ENCODE measurements at places on chromosomes 13 and 19. TPM values are rescaled to one million over a fixed set of nuclear protein-coding genes. Genes with fewer than 3 reads are reported as not detected.

DNA sequence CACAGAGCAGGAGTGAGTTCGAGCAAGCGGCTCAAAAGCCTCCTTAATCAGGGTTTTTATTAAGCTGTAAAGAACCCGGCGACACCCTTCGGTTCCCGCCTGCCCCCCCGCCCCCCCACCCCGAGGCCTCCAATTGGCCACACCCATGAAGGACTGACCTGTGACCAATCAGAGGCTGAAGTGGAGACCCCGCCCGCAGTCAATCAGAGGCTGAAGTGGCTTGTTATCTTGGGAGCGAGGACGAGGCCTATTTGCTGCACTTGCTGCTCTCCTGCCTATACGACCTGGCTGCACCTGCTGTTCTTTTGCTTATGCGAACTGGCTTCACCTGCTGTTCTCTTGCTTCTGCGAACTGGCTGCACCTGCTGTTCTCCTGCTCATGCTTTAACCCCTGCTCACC lies 844.9 kb downstream of the OLFM4 start:
- no peaks in the 10 kb centered on the region for H3K36me3 ChIP-seq
- H3K27ac ChIP-seq = no peak overlapping the region
- DNase-seq = no peak
- no peak overlapping the region for H3K4me3 ChIP-seq
- no peaks in the 10 kb centered on the region for H3K4me1 ChIP-seq

GRCh38 chr13:34901572-34901971 lies 40.5 kb upstream of the NBEA start:
- H3K4me1 ChIP-seq = no peaks in the 10 kb centered on the region
- H3K27ac ChIP-seq = no peak overlapping the region
- no peaks in the 10 kb centered on the region for H3K27me3 ChIP-seq
- H3K36me3 ChIP-seq = no peaks in the 10 kb centered on the region
- DNase-seq = no peak

- H3K27me3 ChIP-seq = no peaks in the 10 kb centered on the region
- H3K4me1 ChIP-seq = no peaks in the 10 kb centered on the region
- H3K27ac ChIP-seq = no peak overlapping the region
- no peak for DNase-seq
These were observed 196.7 kb downstream of the TBC1D4 start for GRCh38 chr13:75285310-75285709.

DNA sequence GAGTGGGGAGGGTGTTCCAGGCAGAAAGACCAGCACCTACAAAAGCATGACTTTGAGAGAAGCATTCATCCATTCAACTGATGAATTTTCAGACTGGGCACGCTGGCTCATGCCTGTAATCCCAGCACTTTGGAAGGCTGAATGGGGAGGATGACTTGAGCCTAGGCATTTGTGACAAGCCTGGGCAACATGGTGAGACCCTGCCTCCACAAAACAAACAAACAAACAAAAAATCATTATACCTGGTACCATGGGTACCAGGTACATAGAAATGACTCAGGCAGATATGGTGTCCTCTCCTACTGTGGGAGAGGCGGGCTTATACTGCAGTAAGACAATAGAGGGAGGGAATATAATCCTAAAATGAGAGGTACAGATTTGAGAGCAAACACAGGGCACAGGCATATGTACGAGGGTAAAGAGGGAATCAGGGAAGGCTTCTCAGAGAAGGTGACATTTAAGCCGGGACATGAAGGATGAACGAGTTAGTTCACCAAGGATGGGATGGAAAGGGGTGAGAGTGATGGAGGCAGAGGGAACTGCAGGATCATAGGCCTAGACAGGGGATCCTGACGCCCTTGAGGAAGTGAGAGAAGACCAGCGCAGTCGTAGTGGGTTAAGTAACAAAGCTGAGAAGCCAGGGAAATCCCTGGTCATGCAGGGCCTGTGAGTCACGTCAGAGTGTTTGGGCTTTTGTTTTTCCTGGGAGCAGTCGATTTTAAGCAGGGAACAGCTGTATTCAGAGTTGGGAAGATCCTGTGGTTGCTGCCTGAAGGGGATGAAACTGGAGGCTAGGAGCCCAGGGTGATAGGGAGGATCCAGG lies 2.9 kb downstream of the CYP2S1 start:
- no peaks in the 10 kb centered on the region for H3K4me1 ChIP-seq
- no peaks in the 10 kb centered on the region for H3K36me3 ChIP-seq
- no peak overlapping the region for H3K4me3 ChIP-seq
- peaks cover 12% of the 10 kb centered on the region for H3K27me3 ChIP-seq
- peak; percentile 23 for DNase-seq
- H3K27ac ChIP-seq = no peak overlapping the region

- no peaks in the 10 kb centered on the region for H3K4me1 ChIP-seq
- peak overlapping the region; percentile 21 for H3K27ac ChIP-seq
- H3K27me3 ChIP-seq = no peaks in the 10 kb centered on the region
- H3K4me3 ChIP-seq = peak overlapping the region; percentile 91
- H3K36me3 ChIP-seq = no peaks in the 10 kb centered on the region
These were observed 31.2 kb downstream of the ZNF701 start for GRCh38 chr19:52601025-52601973.

DNA sequence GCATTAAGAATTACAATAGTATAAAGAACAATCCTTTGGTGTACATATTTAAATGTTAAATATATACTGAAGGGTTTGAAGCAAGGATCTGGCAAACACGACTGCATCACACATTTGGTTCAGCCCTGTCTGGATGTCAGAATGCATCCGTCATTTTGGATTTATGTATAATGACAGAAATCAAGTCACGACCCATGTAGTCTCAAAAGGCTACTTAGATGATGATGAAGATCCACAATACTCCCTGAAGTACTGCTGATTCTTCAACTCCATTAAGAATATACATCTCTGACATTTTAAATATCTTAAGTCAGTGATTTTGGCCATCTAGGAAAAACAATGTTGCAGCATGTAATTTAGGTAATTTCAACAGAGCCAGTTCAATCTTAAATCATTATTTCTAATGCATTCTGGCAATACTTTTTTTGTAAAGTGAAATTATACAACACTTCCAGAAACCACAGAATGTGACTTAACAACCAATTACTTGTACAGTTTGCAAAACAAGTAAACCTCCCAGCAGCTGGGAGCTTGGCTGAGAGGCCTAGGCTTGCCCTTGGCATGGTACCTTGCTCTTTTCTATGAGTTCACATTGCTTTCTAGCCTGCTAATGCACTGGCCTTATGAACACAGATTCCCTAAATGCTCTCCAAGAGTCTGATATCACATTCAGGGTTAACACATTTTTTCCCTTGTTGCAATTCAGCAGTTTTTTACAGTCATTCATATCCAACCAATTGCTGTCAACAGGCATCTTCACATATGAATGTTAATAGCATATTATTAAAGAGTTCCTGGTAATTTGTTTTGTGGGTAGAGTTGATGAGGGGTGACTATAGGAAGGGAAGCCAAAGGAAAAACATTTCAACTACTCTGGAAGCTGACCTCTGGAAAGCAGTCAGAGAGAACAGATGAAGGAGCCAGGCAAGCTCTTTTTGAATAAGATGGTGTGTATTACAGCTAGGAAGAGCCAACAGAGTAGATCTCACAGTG lies 175.2 kb downstream of the ENOX1 start:
- H3K27ac ChIP-seq = no peak overlapping the region
- H3K4me3 ChIP-seq = no peak overlapping the region
- no peaks in the 10 kb centered on the region for H3K36me3 ChIP-seq
- DNase-seq = no peak

DNA sequence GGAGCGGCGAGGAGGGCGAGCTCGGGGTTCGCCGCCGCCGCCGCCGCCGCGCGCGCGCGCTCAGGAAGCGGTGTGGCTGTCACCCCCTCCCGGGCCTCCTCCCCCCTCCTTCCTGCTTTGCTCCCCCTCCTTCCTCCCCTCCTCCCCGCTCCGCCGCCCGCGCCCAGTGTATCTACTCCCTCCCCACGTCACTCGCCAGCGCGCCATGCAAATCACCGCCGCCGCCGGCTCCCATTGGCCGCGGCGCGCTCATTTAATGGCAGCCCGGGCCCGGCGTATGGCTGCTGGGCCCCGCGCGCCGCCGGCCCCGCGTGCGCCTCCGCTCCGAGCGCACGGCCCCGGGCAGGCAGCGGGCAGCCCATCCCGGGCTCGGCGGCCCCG lies 335 bp upstream of the SOX1 start:
- H3K4me3 ChIP-seq = peak overlapping the region; percentile 33
- no peak overlapping the region for H3K27ac ChIP-seq
- H3K27me3 ChIP-seq = peaks cover 100% of the 10 kb centered on the region
- peak; percentile 58 for DNase-seq
- H3K4me1 ChIP-seq = no peaks in the 10 kb centered on the region

DNA sequence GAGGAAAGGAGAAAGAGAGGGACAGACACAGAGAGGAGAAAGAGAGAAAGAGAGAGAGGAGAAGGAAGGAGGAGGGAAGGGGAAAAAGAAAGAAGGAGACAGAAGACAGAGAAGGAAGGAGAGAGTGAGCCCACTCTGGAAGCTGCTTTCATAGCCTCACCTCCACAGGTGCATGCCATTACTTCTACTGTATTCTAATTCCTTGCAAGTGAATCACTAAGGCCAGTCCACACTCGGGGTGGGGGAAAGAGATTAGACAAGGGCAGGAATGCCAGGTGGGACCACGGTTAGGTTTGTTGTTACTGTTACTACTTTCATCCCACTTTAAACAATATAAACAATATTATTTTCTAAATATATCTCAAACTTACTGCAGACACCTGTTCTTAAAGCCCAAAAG lies 684.5 kb upstream of the ARGLU1 start:
- no peak for DNase-seq
- no peak overlapping the region for H3K27ac ChIP-seq
- H3K4me1 ChIP-seq = no peaks in the 10 kb centered on the region
- H3K36me3 ChIP-seq = no peaks in the 10 kb centered on the region
- H3K27me3 ChIP-seq = no peaks in the 10 kb centered on the region
- no peak overlapping the region for H3K4me3 ChIP-seq

- DNase-seq = no peak
- no peaks in the 10 kb centered on the region for H3K27me3 ChIP-seq
- H3K4me1 ChIP-seq = no peaks in the 10 kb centered on the region
- H3K4me3 ChIP-seq = no peak overlapping the region
- no peaks in the 10 kb centered on the region for H3K36me3 ChIP-seq
These were observed 569.2 kb downstream of the MYO16 start for GRCh38 chr13:109198585-109198984.

GRCh38 chr13:110356362-110356761 lies 49.3 kb downstream of the COL4A2 start:
- no peaks in the 10 kb centered on the region for H3K36me3 ChIP-seq
- no peak overlapping the region for H3K4me3 ChIP-seq
- H3K27ac ChIP-seq = no peak overlapping the region

DNA sequence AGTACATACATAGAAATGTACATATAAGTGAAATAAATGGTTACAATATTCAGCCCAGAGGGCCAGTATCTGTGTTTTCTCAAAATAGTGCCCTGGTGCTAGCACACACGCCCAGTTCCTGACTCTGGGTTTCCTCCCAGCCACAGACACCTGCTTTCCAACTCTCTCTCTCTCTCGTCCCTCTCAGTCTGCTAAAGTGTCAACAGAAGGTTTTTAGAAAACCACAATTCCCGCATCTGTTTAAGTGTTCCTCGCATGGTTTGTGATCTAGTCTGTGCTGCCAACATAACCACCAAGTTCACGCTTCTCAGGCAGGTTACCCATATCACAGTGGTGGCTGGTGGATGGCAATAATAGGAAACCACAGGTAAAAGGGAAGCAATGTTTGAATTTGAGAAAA lies 17.8 kb upstream of the UPF3A start:
- DNase-seq = no peak
- peaks cover 17% of the 10 kb centered on the region for H3K4me1 ChIP-seq
- no peak overlapping the region for H3K27ac ChIP-seq
- H3K4me3 ChIP-seq = no peak overlapping the region
- H3K36me3 ChIP-seq = peaks cover 63% of the 10 kb centered on the region
- no peaks in the 10 kb centered on the region for H3K27me3 ChIP-seq

DNA sequence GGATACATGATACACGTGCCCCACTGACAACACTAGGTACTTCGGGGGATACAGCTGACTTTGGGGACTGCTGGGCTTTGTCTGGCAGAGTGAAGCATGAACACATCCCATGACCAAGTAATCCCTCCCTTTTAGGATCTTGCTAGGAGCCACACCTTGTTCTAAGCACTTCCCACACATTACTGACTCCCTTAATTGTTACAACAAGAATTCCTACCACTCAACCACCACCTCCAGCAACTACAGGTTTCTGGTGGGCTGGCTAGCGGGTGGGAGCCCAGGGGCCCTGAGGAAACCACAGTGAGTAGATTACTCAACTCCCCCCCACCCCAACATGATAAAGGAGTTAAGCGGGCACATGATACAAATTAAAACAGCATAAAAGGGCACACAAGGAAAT lies 7.2 kb upstream of the SLC35E1 start:
- no peaks in the 10 kb centered on the region for H3K27me3 ChIP-seq
- H3K4me1 ChIP-seq = peaks cover 18% of the 10 kb centered on the region
- no peak overlapping the region for H3K4me3 ChIP-seq
- H3K36me3 ChIP-seq = peaks cover 8% of the 10 kb centered on the region

- H3K4me3 ChIP-seq = no peak overlapping the region
- no peaks in the 10 kb centered on the region for H3K36me3 ChIP-seq
- H3K27me3 ChIP-seq = no peaks in the 10 kb centered on the region
- no peaks in the 10 kb centered on the region for H3K4me1 ChIP-seq
These were observed 12.2 kb upstream of the HTR2A start for GRCh38 chr13:46909042-46909441.

GRCh38 chr13:51623473-51623872 lies 39.2 kb downstream of the WDFY2 start:
- H3K4me1 ChIP-seq = peaks cover 8% of the 10 kb centered on the region
- H3K27me3 ChIP-seq = no peaks in the 10 kb centered on the region
- no peak overlapping the region for H3K4me3 ChIP-seq

DNA sequence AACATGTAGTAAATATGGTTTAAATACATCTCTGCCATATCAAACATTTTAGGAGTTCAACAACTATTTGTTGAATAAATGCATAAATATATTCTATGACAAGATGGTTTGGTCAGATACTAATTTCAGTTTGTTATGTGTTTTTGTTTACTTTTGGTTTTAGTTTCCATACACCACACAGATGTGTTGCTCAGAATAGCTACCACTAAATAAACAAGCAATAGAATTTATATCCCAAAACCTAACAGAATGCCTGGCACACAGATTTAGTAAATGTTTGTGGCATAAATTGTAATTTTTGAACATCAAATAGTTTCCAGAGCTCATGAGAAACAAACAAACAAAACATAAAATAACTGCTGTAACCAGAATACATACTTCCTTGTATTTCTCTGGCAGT lies 126.8 kb upstream of the ATXN8OS start:
- DNase-seq = no peak
- H3K27ac ChIP-seq = no peak overlapping the region
- no peaks in the 10 kb centered on the region for H3K4me1 ChIP-seq
- no peak overlapping the region for H3K4me3 ChIP-seq
- H3K36me3 ChIP-seq = no peaks in the 10 kb centered on the region

- no peak overlapping the region for H3K4me3 ChIP-seq
- H3K27ac ChIP-seq = no peak overlapping the region
- no peaks in the 10 kb centered on the region for H3K4me1 ChIP-seq
- H3K27me3 ChIP-seq = no peaks in the 10 kb centered on the region
These were observed 112.0 kb upstream of the OXGR1 start for GRCh38 chr13:97106323-97106722.

GRCh38 chr13:108993346-108993745 lies 363.9 kb downstream of the MYO16 start:
- H3K27ac ChIP-seq = no peak overlapping the region
- no peak for DNase-seq
- H3K4me3 ChIP-seq = no peak overlapping the region

GRCh38 chr13:93700115-93700514 lies 473.5 kb downstream of the GPC6 start:
- H3K27ac ChIP-seq = no peak overlapping the region
- H3K36me3 ChIP-seq = no peaks in the 10 kb centered on the region
- no peak for DNase-seq
- no peaks in the 10 kb centered on the region for H3K27me3 ChIP-seq
- H3K4me1 ChIP-seq = no peaks in the 10 kb centered on the region

Gene MCF2L
- 32.0 TPM for total RNA-seq

Gene SOX1
- not detected for total RNA-seq

Gene ATP1A3
- total RNA-seq = 4.5 TPM

Gene NKPD1
- total RNA-seq = 1.1 TPM

Gene HCST
- total RNA-seq = 2.5 TPM

Gene MISP3
- 19.4 TPM for total RNA-seq

Gene SIGLECL1
- total RNA-seq = not detected

Gene ETV2
- total RNA-seq = 1.1 TPM

All from cardiac muscle cell (in vitro differentiated cells and primary cell).